ENCODE measurements at places on chromosomes 6 and 20. TPM values are rescaled to one million over a fixed set of nuclear protein-coding genes. Genes with fewer than 3 reads are reported as not detected.

- DNase-seq = no peak
These were observed 4.0 kb downstream of the MAP3K5 start for GRCh38 chr6:136788069-136788902.

- no peak for DNase-seq
These were observed 16.1 kb upstream of the TMEM242 start for GRCh38 chr6:157339432-157339831.

DNA sequence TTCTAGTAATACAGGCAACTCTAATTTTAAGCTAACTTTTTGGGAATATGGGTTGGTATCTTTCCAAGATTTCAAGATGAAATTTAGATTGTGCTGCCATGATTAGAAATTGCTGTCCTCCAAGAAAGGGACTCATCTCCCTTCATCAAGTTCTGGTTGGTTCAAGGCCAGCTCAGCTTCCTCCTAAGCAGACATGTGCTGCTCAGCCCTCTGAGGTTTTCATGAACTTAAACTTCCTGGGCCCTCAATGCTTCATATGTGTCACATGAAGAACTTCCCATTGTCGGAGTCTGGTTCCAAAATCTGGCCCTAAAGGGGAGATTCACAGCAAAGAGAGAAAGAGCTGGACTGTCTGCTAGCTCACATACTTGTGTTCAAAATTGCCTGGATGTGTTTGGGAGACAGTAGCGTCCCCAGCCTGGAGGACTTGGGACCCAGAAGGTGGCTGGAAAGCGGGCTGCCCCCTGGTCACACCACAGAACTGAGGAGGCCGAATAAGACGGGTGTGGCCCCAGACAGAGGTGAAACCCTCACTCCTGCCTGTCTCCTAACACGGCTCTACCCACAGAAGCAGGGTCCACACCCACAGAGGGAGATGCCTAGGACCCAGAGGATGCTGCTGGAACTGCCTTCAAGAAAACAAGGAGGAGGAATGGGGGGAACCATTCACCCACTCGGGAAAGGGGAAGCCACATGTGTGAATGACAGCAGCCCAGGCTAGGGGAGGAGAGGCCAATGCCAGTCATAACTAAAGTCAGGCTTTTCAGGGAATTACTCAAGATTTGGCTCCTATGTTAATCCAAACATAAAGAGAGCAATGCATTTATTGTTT lies 54.3 kb upstream of the GPR31 start:
- DNase-seq = no peak

DNA sequence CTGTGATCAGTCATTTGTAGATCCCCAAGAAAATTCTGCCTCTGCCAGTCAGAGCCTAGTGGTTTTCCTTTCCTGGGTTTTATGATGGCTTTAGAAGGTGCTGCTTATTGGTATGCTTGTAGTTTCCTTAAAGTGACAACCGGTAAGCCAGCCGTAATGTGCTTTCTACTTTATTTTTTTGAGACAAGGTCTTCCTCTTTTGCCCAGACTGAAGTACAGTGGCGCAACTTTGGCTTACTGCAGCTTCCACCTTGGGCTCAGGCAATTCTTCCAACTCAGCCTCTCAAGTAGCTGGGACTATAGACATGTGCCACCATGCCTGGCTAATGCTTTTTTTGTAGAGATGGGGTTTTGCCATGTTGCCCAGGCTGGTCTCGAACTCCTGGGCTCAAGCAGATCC lies 23.5 kb downstream of the MCM8 start:
- DNase-seq = no peak

Gene TTK
- total RNA-seq = 22.4 TPM

All from activated T-helper 1 cell treated with anti-CD3 and anti-CD28 coated beads, Interleukin-12 subunit alpha, Interleukin-12 subunit beta, Interleukin-2, Interleukin-4 antibody, amounts not matched to agents 30 ng/mL and 10 ng/mL and 1 ng/mL, durations not matched to agents 14 hours and 24 hours and 36 hours (primary cell).